ENCODE measurements at places on chromosomes 16 and 17.

DNA sequence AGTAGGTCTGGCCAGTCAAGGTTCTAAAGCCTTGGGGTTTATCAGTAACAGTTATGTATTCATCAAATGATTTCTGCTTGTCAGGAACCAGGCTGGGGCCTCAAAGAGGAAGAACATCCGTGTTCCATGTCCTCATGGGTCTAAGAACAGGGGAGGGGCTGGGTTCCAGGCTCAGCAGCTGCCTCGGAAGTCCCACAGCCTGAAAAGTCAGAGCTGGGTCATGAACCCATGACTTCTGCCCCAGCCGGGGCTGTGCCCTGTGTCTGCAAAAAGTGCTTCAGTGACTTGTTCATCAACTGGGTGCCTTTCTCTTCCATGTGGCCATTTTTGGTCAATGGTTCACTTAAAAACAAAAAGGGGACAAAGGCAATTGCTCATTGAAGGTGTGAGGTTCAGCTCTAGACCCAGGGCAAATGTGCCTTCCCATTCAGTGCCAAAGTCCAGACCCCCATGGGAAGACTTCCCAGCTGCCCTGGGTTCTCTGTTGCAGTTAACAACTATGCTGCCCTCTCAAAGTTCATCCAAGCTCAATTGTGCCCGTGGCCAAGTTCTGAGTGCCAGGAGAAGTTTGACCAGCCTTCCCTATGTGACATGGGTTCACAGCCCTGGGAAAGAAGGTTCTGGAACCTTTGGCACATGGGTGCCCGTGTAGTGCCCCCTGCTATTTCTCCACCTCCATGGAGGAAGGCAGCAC lies 18.5 kb downstream of the TBKBP1 start:
- no peak for DNase-seq

DNA sequence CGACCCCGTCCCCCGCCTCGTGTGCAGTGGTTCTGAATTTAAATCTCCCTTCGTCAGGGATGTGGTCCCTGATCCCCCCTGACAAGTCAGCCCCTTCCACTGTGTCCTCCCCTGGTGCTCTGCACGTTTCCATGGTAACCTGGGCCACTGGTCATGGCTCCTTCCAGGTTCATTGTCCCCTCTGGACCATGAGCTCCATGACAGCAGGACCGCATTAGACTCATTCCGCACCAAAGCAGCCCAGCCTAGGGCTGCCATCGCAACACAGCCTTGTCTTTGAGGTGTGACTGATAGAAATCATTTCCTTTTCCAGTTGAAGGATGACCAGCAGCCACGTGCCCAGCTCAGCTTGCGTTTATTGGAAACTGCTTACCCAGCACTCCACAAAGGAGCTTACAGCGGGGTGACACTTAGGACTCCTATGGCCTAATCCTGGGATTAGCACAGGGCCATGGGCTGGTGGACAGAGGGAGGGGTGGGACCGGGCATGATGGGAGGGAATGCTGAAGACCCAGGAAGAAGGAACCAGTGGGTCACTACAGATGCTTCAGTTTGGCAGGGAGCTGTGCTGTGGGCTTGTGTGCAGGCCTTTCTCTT lies 7.6 kb downstream of the RCVRN start:
- no peak for DNase-seq

DNA sequence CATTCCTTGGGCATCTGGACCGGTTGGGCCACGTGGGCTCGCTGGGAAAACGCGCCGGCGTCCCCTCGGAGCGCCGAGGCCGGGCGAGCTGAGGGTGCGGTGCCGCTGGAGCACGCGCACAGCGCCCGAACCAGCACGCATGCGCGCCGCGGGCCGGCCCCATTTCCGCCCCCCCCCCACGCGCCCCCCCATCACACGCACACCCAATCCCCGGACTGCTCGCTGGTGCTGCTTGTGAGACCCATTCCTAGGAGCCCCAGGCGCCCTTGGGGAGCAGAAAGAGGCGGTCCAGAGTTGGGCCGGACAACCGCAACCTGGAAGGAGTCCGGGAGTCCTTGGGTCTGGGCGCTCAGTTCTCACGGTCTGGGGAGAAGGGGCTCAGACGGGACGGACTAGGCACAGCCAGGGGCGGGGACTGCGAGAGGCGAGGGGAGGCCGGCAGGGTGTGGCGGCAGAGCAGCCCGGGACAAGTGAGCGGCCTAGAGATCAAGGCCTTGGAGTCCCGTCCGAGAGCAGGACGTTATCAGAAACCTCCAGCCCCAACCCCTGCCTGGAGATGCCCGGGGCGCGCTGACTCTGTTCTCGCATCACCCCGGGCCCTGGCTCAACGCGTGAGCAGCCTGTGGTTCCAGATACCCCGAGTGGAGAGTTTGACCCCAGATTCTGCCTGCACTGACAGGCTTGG lies 6.0 kb upstream of the CBX8 start:
- no peak for DNase-seq

- no peak for DNase-seq
These were observed 3.7 kb downstream of the TMEM98 start for GRCh38 chr17:32931686-32932085.

- no peak for DNase-seq
These were observed 53.6 kb downstream of the CDH11 start for GRCh38 chr16:65068151-65068740.

DNA sequence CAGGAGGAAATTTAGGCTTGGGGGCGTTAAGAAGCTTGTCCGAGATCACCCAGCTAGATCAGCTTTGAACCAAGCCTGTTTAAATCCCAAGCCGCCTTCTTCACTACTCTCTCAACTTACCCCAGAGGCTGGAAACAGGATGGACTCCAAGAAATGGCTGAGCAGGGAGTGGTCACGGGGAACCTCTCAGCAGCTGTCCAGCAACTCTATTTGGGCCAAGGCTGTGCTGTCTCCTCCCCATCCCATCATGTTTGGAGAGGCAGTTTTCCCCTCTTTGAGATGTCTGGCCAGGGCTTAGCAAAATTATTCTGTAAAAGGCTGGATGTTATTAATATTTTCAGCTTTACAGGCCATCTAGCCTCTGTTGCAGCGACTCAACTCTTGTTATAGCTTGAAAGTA lies 305.7 kb downstream of the RBFOX1 start:
- no peak for DNase-seq

- no peak for DNase-seq
These were observed 1.4 kb downstream of the PRSS8 start for GRCh38 chr16:31134091-31134571.

DNA sequence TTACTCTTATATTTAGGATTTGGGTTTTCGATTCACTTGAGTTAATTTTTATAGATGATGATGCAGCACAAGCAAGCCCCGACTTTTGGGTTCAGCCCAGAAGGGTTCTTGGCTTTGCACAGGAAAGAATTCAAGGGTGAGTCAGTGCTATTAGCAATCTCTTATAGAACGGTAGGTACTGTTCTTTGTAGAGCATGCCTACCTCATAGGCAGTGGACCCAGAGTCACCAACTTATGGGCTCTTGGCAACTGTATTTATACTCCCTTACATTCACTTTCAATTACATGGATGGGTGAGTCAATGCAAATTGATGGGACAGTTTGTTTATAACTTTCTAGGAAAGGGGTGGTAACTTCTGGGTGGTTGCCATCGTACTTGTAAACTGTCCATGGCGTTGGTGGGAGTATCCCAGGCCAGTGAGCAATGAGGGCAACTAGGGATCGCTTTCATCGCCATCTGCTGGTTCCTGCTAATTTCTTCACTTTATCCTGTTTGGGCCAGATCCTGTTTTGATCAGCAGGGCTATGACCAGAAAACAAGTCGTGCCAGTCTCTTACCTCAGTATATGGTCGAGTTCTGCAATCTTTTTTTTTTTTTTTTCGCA lies 362.6 kb downstream of the CNTNAP4 start:
- DNase-seq = no peak

DNA sequence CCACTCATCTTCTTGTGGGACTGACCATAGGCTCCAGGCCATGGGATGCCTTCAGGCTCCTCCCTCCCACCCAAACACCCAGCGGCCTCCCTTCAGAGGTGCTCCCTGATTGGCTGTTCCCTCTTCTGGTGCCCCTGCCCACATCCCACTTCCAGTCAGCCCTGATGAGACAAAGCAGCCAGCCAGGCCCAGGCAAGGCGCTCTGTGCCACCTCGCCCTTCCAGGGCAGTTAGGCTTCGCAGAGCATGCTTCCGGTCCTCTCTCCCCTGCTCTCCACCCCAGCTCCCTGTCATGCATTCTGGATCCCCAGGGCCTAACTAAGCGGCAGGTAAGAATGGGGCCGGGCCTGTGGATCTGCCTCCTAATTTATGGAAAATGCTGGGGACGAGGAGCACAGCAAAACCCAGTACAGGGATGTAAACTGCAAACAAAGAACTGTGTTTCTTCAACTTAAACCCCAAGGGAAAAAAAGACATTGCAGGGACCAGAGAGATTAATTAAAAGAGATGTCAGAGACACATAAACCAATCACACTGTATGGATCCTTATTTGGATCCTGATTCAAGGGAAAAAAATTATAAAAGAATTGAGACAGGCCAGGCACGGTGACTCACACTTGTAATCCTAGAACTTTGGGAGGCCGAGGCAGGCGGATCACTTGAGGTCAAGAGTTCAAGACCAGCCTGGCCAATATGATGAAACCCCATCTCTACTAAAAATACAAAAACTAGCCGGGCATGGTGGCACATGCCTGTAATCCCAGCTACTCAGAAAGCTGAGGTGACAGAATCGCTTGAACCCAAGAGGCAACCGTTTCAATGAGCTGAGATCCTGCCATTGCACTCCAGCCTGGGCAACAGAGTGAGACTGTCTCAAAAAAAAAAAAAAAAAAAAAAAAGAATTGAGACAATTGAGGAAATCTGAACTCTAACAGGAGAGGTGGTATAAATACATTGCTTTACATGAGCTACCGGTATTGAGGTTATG lies 26.0 kb downstream of the ZDHHC7 start:
- DNase-seq = no peak

GRCh38 chr17:81242421-81243332 lies 3.6 kb downstream of the NDUFAF8 start:
- DNase-seq = no peak

DNA sequence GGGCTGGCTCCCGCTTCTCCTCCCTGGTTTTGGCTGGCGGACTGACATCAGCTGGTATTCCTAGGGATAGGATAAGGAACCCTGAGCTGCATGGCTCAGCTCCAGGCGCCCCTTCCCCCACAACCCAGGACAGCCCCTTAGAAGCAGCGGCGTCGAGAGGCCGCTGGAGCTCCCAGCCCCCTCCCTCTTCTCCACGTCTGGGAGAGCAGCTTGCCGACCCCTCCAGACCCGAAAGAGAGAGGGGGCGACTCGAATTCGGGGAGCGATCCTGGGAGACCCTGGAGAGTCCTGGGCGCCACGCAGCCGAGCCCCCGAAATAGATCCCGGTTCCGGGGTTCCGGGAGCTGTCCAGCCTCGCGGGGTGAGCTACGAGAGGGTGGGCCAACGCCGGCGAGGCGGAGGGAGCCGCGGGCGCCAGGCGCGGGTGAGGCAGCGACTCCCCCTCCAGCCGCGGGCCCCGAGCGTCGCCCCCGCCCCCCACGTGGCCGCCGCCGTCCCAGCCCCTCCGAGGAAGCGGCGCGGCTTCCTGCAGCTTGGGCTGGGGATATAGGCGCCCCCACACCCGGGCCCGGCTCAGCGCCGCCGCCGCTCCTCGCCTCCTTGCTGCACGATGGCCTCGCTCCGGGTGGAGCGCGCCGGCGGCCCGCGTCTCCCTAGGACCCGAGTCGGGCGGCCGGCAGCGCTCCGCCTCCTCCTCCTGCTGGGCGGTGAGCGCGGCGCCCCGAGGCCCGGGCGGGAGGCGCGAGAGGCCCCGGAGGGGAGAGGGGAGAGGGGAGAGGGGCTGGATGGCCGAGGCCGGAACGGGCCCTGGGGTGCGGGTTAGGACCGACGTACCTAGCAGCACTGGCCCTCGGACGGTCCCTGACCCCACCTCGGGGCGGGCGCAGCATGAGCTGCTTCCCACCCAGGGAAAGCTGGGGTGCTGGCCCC lies at the start of gene RAMP2:
TSS of gene RAMP2 (plus strand) at position 576 of the 930 bp plus-strand sequence. CDS start at position 611, 35 bp downstream.
- DNase-seq = no peak

- peak; percentile 90 for DNase-seq
These were observed 985 bp upstream of the SLFN12 start for GRCh38 chr17:35433075-35433894.

- no peak for DNase-seq
These were observed 17.4 kb upstream of the MTSS2 start for GRCh38 chr16:70703041-70703834.

GRCh38 chr17:15392326-15392741 lies 50.9 kb upstream of the TEKT3 start:
- DNase-seq = no peak

DNA sequence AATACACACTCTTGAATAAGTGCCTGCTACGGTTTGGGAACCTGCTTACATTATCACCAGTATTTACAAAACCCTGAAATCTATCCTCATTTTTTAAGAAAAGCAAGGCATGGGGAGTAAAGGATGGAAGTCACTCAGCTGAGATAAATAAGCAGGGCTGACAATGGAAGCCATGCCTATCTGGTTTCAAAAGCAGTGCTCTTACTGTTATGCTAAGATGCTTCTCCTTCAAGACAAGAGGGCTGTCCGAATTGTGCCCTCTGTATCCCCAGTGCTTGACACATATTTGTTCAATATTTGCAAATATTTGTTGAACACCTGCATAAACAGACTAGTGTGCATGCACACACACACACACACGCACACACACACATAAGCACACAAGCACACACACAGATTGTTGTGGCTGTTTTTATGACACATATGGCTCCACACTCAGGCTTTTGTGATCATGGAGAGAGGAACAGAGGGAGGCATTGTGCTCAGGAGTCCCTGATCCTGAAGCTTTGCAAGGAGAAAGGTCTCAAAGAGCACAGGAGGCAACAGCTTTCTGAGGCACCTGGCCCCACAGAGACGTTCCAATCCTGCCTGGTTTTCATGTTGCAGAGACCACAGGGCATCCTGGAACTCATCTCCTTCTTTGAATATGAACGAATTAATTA lies 401.6 kb upstream of the CDH11 start:
- DNase-seq = no peak

GRCh38 chr17:82242698-82242976 lies 13.8 kb downstream of the SLC16A3 start:
- DNase-seq = no peak

DNA sequence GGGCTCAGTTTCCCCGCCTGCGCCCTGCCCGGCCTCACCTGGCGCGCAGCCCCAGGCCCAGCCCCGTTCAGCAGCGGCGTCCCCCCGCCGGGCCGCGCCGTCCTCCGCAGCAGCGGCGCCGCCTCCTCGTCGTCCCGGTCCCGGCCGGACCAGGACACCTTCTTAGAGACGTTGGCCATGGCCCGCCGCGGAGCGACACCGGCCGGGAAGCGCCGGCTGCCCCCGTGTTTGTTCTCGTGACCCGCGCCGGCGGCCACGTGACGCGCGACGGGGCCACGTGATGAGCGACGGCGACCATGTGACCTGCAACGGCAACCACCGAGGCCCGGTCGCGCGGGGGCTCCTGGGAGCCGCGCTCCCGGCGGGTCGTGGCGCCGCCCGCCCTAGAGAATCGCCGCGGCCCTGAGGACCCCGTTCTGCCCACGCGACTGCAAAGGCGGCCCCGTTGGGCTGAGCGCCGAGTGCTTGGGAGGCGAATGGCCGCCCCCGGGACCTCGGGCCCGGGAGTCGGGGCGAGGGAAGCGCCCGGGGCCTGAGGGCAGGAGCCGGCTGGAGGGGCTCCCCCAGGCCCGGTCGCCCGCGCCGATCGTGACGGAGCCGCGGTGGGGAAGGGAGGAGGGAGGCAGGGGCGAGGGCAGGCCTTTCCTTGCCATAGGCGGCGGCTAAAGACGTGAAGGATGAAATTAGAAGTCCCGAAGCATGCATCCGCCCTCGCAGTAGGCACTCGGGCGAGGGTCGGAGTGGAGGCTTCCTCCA lies at the start of gene CLCN7:
TSS of gene CLCN7 (minus strand) at position 233 of the 756 bp plus-strand sequence. CDS start at position 179, 54 bp downstream.
- peak; percentile 81 for DNase-seq
